ACHN (cell line): ENCODE measurements at places on chromosomes 3 and 15.
A peak's percentile ranks its signal among the peaks of the same experiment; 100 is the strongest.

GRCh38 chr15:52464478-52464877, 64.2 kb downstream of the MYO5A start:
- DNase-seq = no peak

DNA sequence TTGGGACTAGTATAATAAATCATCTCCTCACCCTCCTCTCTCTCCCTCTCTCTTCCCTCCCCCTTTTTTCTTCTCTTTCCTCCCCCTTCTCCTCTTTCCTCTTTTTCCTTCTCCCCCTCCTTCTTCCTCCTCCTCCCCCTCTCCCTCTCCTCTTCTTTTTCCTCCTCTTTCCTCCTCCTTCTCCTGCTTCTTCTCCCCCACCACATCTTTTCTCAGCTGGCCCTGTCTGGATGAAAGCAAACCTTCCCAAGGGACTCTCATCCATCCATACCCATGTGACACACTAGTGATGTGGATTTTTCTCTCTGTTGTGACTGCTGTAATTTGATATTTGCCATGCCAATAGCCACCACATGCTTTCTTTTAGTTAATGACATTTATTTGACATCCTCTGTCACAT, 127.2 kb downstream of the EBLN2 start:
- DNase-seq = no peak

DNA sequence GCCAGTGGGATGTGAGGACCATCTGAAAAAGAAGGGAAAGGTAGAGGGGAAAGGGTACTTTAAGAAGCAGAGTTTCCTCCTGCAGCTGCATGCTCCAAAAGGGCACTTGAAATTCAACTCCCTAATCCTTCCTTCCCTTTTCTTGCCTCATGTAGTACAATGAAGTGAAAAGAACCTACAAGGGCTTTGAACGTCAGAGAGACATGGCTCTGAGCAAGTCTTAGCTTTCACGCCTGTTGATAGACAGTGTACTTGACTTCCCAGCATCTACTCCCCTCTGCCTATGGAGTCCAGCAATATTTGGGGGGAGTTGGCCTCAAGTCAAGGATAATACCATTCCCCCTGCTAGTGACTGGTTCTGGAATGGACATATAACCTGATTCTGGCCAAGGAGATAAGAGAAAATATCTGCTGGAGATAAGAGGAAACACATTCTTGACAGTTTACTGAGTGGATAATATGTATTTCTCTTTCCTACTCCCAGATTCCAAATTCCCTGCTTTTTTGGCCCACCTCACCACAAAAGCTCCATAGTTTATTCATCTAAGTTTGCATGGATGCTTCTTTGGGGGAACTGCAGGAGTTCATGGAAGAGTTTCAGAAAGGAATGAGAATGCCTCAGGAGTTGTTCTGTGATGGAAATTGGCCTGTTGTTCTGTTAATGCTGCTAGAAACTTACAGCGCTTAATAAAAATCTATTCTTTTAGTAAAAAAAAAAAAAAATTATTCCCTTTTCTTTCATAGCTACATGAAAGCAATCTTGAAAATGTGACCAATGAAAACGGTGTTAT, 193.0 kb upstream of the TPM1 start:
- DNase-seq = no peak

DNA sequence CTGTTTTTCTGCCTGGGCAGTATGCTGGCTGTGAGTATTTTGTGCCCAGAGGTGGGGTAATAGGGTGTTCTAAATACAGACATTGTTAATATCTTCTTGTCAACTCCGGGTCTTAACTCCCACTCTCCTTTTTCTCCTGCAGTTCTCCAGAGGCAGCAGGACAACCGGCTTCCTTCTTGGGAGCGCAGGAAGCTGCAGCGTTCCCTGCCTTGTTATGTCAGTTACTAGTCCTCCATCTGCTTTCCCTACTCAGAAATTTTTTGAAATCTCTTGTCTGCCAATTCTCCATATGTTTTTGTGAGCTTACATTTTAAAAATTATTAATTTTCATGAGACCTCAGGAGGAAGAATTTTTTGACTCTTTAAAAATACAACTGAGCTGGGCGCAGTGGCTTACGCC, 67.2 kb downstream of the NEO1 start:
- DNase-seq = no peak

DNA sequence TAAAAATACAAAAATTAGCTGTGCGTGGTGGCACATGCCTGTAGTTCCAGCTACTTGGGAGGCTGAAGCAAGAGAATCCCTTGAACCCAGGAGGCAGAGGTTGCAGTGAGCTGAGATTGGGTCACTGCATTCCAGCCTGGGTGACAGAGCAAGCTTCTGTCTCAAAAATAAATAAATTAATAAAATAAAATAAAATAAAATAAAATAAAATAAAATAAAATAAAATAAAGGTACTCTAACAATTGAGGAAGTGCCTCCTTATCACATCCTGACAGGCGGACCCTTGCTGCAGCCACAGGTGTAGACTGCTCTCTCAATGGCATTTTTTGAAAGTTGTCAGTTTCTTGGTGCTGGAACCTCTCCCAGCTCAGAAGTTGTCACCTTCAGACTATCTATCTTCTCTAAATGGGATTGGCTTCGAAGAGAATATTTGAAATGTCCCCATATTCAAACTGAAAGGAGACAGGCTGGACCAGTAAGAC, 304.1 kb downstream of the RORA start:
- DNase-seq = no peak

- no peak for DNase-seq
Observed at GRCh38 chr3:16994854-16995525, 110.2 kb downstream of the PLCL2 start.

- no peak for DNase-seq
Observed at GRCh38 chr3:171522651-171523050, 62.4 kb upstream of the TNIK start.

- no peak for DNase-seq
Observed at GRCh38 chr3:99321261-99321660, 317.1 kb upstream of the COL8A1 start.

- peak; percentile 20 for DNase-seq
Observed at GRCh38 chr15:44545913-44546802, 9.2 kb downstream of the EIF3J start.

DNA sequence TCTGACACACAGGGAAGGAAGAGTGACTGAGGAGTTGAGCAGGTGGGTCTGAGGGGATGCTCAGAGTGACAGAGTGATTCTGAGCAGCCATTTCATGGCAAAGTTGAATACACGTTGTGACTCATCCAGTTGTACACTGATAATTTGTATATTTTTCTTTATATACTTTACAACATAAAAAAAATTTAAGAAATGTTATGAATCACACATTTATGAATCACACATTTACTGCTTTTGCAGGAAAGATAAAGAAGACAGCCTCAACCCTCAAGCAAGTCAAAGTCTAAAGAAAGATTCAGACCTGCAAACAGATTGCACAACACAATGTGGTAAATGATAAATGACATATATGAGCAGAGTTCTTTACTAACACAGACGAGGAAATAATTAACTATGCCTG, 21.0 kb upstream of the CHMP2B start:
- DNase-seq = no peak

GRCh38 chr3:37219266-37219665, 44.9 kb upstream of the LRRFIP2 start:
- DNase-seq = no peak

DNA sequence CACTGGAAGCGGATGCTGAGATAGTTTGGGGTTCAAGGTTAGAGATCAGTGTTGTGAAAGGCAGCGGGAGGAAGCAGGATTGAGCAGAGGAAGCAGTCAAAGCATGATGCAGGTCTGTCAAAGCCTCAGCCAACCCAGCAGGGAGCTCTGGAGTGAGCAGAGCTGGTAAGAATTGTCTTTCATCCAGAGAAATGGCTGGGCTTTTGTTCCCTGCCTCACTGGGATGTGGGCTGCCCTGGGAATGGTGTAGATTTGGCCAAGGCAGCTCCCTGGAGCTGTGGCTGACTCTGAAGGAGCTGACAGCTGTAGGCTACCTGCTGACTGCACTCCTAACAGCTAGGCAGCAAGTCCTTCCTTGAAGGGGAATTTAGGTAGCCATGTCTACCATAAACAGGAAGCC, 61.9 kb upstream of the STXBP5L start:
- DNase-seq = no peak

GRCh38 chr15:93493172-93493571, 404.2 kb upstream of the RGMA start:
- DNase-seq = no peak

DNA sequence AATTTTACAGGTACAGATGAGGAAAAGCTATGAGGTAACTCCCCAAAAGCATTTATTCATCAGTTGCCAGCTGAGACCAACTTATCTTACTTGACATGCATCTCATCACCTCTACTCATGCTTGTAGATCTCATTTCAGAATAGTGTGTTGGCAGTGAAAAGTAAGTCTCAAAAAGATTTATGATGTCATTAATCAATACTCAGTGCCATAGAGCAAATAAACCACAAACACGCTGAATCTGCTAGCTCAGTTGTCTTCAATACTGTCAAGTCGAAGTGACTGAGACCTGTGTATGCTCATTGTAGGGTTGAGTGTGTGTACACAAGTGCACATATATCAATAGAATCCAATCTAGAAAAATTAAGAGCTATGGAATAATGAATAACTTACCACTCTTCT, 413.5 kb downstream of the CNTN3 start:
- DNase-seq = no peak

DNA sequence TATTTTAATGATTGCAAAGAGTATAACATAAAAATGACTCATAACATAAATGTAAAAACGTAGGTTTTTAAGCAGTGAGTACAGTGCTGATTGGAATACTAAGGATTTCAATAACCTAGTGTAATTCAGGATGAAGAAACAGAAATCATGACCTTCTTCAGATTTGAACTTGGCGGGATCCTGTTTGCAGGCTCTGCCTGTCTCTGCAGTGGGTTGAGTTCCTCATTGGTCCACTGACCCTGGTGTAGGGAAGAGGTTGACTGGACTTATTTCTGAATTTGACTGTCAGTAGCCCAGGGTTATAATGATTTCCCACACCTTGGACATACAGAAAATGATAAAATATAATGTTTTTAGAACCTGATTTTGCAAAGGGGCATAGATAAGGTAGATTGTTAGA, 171.7 kb downstream of the FNDC3B start:
- no peak for DNase-seq

- no peak for DNase-seq
Observed at GRCh38 chr15:49323207-49323606, 99.8 kb upstream of the FGF7 start.

- DNase-seq = peak; percentile 58
Observed at GRCh38 chr3:177122183-177122856, 75.0 kb downstream of the TBL1XR1 start.

GRCh38 chr15:57502116-57502515, 89.6 kb upstream of the MYZAP start:
- no peak for DNase-seq

DNA sequence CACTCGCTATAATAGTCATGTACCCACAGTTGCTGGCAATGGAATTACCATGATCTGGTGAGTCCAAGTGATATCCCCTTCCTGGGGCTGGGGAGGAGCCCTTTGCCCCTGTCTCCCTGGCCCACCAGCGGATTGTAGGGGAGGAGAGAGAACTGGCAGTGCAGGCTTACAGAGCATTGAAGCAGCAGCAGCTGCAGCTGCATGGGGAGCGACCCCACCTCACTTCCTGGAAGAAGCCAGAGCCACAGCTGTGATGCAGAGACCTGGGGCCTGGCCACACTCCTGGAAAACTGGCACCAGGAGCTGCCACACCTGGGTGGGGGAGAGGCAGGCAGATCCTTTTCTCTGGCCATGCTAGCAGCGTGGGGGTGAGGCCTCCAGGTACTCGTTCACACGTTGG, 300.1 kb upstream of the PROK2 start:
- no peak for DNase-seq
